Keratinocyte (primary cell): ENCODE measurements at places on chromosomes 2 and 18.

DNA sequence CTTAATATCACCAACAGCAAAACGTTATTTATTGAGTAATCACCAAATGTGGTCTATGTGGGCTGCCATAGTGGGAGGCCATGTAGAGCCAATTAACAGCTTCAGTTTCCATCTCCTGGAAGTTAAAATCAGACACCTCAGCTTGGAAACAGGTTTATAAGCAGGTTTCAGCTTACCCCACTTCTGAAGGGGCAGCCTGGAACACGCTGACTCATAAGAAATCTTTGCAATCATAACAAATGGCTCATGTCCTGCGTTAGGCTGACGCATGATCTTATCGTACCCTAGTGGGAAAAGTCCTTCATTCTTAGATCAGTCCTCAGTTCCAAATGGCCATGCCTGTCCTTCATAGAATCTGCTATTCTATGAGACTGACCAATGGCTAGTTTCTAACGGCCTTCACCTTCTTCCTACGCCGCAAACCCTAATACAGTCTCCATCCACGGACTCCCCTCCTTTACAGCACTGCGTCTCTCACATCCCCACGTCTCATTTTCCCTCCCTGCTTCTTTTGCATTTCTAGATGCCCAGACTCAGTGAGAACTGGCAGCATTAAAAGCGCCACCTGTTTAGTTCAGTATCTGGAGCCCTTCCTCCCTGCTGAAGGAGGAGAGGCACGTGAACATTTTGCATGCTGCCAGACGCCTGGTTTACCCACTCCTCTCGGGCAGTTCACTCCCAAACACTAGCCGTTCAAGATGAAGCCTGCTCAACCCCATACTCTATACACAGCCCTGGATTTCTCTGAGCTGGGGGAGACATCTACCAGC lies 24.2 kb upstream of the BZW1 start:
- DNase-seq = peak; percentile 85

DNA sequence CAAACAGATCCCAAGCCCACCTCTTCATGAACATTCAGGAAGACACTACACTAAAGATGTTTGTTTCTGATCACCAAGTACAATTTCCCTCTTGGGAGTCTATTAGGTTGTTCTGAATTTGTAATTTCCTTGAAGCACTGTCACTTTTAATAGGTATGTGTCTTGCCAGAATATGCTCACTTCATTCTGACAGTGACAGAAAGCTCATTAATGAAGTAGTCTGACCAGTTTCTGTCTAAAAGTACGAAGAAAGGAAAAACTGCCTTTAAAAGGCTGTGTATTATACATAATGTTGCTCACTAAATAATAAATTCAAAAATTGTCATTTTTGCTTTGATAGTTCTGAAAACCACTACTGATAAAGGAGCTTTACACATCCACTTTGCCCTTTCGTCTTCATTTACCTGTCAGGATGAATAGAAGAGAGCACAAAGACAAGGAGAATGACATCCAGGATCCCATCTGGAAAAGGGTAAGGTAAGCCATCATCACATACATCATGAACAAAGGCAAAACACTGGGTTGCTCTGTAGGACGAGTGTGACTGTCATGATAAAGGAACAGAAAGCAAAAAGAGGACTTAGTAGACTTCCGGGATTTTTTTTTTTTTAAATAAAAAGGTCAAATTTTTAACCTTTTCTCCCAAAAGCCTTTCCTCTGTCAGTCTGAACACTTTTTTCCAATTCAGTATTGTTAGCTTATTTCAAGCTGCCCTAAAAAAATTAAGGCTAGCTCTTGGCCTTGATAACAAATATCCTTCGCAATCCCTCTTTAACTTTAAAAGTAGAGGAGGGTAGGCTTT lies 103.4 kb downstream of the METTL8 start:
- DNase-seq = no peak

- DNase-seq = no peak
These were observed 5.2 kb upstream of the PLEK start for GRCh38 chr2:68359889-68360288.

GRCh38 chr2:107809835-107810234 lies 16.9 kb upstream of the RGPD4 start:
- DNase-seq = no peak

DNA sequence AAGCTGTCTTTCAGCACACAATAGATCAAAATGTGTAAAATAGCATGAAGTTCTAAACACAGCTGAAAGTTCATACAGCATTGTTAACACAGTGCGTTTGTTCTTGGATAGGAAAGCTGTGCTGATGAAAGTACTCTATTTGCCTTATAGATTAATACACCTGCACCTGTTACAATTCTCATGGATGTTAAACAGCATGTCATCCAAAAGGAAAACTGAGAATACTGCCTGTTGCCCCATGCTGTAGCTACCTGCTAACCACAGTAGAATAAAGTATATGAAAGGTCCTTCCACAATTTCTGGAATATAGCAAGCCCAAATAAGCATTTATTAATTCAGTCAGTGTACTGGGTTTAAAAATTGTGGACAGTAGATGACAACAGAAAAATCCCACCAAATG lies 166.7 kb upstream of the DTNA start:
- no peak for DNase-seq

DNA sequence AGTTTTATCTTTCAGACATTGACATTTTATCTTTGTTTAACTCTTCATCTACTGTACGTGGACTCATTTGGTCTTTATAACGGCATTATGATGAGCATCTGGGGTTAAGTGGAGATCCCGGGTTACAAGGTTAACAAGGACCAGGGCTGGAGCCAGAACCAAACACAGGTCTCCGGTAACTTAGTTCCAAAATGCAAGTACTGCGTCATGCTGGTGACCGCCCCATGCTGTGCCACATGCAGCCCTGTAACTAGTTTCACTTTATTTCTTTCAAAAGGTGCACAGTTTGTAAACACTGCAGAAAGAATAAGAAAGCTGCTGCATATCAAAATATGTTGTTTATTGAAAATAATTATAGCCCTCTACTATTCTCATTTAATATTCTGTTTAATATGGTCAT lies 3.1 kb downstream of the SLC5A7 start:
- DNase-seq = no peak
